T-helper 1 cell (primary cell): ENCODE measurements at places on chromosomes 6 and 20.

- DNase-seq, result no peak
These were observed 66.0 kb upstream of the RIN2 start for GRCh38 chr20:19692100-19692499.

- no peak for DNase-seq
These were observed 35.4 kb upstream of the PRSS35 start for GRCh38 chr6:83476971-83477370.

DNA sequence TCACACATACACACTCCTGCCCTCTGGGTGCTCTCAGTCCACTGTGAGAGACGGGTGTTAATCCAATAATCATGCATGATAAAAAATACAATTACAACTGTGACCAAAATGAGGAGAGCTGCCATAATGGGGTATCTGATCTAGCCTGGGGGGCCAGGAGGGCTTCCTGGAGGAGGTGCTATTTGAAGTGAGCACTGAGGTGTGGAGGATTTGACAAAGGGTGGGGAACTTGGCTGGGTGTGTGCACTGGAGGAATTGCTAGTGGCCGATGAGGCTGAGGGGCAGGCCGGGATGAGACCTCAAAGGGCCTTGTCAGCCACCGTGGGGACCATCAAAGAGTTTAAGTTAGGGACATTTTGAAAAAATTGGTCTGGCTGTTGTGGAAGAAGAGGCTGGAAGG is 34.8 kb downstream of the VSTM2L start:
- no peak for DNase-seq

DNA sequence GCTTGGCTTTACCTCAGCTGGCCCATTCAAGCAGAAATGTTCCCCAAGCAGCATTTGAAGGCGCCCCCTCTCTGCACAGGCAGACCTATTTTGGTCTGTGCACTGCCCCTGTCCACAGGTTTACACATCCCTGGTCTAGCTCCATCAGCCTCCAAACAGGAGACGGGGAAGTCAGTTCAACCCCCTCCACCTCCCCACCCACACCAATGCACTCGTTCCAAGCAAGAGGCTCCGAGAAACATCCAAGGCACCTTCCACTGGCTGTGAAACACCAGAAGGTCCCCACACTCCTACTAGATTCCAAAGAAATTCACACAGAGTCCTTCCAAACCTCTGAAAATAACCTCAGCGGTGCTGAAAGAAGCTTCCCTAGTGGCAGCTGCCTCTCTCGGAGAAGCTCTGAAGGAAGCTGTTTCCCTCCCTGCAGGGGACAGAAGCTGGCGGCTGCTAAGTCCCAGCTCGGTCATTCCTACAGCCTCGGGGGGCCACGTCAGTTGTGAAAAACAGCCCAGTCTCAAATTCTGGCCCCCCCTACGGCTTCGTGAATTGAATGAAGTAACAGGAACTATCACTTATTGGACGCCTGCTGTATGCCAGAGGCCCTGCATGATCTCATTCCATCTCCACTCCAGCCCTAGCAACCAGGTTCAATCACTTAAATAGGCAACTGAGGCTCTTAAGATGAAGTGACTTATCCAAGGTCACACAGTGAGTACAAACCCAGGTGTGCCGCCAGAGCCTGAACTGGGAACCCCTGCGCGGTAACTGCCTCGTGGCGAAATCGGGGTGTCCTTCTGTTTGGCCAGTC is 815 bp downstream of the SPATA2 start:
- no peak for DNase-seq

GRCh38 chr6:108291091-108291490 is 3.8 kb upstream of the AFG1L start:
- no peak for DNase-seq

DNA sequence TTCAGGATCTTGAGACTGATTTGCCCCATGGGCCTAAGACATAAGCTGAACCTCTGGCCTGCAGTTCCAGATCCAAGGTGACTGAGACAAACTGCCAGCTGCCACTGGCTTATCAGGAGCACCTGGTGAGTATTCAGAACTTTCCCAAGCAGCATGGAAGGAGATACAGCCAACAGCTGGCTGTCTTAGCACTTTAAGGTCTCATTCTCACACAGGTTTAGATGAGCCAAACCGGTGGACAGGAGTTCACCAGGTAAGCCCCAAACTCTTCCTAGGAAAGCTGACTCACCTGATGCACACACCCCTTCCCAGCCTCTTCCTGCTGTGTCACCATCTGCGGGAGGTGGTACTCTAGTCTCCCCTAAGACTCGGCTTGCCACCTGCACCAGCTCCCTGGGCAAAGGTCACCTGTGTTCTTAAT is at the start of gene BANF2:
Gene BANF2, plus strand, starts transcription at position 36 of the 421 bp plus-strand sequence. CDS start 25,060 bp downstream, outside the sequence.
- no peak for DNase-seq

- DNase-seq, result no peak
These were observed 43.5 kb upstream of the PLN start for GRCh38 chr6:118504611-118505010.

- no peak for DNase-seq
These were observed 159.9 kb upstream of the PCSK2 start for GRCh38 chr20:17066902-17067301.

- no peak for DNase-seq
These were observed 48.9 kb downstream of the SNX14 start for GRCh38 chr6:85544776-85545175.

- no peak for DNase-seq
These were observed 207.0 kb upstream of the CITED2 start for GRCh38 chr6:139581485-139581865.

GRCh38 chr20:51121272-51121671 is 98.4 kb upstream of the KCNG1 start:
- DNase-seq, result no peak

DNA sequence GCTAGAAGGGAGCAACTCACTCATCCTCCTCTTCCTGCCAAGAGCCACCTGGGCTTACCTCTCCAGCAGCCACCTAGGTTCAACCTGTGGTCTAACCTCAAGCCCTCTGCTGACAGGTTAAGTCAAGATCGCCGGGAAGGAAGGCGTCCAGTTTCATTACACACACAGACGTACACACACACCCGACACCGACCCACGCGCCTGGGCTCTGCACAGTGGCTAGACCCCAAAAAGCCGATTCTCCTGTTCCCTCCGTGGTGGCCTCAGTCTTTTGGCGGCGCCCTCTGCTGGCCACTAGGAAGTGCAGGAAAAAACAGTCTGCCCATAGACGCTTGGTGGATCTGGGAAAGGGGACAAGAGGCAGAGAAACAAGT is 52.8 kb downstream of the MRPL14 start:
- peak; percentile 40 for DNase-seq

GRCh38 chr6:122998403-122998975 is 2.5 kb downstream of the CLVS2 start:
- no peak for DNase-seq

GRCh38 chr20:57332105-57333089 is 2.8 kb downstream of the SPO11 start:
- DNase-seq, result no peak

DNA sequence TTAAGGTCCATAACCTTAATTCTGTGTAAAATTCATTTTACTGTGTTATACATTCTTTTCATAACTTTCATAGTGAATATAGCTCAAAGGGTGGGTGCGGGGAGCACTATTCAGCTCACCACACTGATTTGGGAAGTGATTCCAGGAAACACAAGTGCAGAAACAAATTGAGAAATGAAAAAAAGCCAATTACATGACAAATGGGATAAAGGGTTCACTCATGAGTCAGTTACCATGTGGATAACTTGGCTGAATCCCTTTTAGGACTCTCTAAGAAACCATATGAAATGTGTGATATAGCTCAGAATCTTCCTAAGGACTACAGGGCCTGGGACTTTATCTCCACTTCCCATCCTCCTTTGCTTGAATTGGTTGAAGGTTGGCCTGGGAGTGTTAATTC is 3.1 kb upstream of the BTN2A1 start:
- DNase-seq, result no peak

DNA sequence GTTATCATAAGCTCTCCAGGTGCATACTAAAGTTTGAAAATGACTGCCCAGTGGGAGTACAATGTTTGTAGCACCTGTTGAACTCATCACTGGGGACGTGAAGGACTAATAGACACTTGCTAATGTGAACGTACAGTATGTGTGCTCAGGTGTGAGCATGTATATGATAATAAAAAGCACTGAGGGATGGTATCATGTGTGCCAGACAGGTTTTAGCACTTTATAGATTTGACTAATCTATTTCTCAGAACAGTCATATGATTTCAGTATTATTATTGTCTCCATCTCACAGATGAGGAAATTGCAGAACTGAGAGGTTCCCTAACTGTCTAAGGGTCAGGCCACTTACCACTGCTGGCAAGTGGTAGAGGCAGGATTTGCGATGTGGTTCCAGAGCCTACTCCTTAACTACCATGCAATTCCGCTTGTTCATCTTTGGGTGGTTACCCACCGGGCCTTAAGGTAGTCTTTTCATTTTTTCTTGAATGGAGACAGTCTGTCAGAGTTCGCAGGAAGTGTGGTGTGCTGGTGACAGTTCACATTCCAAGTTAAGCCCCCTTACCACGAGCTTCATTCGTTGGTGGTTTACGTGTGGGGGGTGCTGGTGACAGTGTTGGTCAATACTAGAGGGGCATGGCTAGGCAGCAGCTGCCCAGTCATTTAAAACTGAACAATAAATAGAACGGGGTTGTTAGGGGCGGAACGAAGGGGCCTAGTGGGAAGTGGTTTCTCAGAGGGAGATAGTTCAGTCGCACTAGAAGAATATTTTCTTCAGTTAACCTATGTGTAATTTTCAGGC is 46.8 kb downstream of the RREB1 start:
- no peak for DNase-seq

- no peak for DNase-seq
These were observed 23.0 kb upstream of the ECHDC1 start for GRCh38 chr6:127366282-127367022.

GRCh38 chr6:106527979-106528378 is 101.3 kb downstream of the RTN4IP1 start:
- no peak for DNase-seq

- no peak for DNase-seq
These were observed 35.3 kb downstream of the CPNE5 start for GRCh38 chr6:36803908-36804307.

GRCh38 chr20:24673678-24674570 is 204.5 kb downstream of the SYNDIG1 start:
- DNase-seq, result no peak

DNA sequence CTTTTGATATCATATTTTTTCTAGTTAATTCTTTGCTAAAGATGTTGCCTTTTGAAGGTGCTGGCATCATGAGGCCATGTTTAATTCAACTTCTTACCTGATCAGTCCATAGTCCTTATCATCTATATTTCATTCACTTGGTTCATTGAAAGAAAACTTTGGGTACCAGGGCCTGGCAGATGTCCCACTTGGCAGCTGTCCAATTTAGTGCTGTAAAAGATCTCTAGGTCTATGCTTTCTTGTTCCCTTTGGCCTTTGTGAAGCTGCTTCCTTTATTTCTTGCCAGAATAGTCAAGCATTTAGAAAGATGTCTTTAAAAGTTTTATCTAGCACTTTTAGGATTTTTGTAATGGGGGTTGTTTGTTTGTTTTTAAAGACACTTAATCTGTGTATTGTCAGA is 61.7 kb upstream of the EYA4 start:
- DNase-seq, result no peak

DNA sequence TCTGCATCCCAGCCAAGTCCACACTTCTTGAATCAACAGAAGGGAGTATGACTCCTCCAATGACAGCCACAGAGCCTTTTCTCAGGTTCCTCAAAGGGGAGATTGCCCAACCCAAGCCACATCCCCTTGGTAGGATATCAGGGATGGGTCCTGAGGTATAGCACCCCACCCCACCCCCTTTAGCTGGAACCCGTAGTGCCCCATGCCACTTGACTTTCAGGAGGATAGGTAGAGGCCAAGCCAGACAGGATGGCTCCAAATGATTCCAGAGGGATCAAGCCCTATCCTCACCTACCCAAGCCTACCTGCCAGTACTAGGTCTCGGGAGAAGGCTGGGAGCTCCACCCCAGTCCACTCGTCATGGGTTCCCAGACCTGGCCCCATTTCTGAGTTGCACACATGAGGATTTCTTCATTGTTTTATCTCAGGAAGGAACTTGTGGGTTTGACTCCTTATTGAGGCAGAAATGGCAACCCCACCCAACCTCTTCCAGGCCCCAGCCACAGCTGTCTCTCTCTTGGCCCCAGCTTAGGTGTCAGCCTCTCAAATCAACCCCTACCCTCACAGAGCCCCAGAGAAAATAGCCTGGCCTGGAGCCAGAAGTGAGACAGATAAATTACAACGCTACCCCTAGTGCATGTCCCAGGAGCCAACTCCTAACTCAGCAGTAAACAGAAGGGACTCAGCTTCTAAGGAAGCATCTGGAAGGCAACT is 3.6 kb downstream of the CCND3 start:
- peak; percentile 71 for DNase-seq

GRCh38 chr6:14933183-14933544 is 312.7 kb upstream of the JARID2 start:
- DNase-seq, result no peak

DNA sequence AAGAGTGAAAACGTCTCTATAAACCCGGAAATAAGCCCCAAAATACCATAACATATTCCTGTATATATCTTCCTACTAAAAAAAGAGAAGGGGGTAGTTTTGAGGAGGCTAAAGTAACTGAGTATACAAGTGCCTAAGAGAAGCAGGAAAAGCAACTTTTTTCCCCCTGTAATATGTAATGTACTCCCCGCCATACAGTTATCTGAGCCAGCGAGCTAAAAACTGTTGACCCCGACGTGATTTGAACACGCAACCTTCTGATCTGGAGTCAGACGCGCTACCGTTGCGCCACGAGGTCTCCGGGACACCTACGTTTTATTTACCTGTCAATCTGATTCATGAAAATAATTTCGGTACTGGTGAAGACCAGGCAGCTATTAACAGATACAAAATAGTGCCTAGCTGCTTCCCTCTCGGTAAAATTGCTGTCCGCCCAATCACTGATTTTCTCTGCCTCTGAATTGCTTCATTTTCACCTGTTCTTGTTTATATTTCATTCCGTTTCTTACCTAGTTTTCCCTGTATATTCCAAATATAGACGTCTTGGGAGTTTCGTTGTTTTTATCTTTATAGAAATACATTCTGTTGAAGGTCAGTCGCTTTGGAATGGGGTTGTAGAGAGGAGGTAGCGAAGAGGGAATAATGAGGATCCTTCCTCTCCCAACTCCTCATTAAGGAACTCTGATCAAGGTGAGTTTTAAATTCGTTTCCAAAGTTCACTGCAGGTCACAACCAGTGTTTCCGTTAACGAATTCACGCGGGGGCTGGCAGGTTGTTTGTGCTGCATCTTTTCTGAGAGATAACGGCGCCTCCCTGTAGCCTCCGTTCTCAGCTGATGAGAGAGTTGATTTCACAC is 33.6 kb upstream of the BTN3A2 start:
- peak; percentile 52 for DNase-seq

- DNase-seq, result no peak
These were observed 829 bp downstream of the MANBAL start for GRCh38 chr20:37290158-37290810.
